SW480 (cell line): ENCODE measurements at places on chromosomes 6 and 20.

DNA sequence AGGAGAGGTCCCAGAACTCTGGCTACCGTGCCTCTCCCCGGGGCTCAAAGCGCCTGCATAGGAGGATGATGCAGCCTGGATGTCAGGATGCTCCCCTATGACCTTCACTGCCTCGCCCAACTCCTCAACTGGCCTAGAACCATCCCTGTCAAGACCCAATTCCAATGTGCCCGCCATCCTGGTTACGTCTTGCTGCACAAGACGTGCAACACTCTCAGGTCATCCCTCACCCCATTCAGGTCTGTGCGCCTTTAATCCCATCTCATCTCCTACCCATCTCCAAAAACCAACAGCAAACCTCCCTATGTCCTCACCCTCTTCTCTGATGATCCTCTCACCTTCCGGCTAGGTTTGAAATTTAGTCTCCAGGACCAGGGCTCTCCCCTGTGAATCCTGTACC, 3.5 kb downstream of the SFT2D1 start:
- no peak for DNase-seq

- no peak for DNase-seq
Measured at GRCh38 chr6:72212686-72213085, 326.3 kb downstream of the RIMS1 start.

DNA sequence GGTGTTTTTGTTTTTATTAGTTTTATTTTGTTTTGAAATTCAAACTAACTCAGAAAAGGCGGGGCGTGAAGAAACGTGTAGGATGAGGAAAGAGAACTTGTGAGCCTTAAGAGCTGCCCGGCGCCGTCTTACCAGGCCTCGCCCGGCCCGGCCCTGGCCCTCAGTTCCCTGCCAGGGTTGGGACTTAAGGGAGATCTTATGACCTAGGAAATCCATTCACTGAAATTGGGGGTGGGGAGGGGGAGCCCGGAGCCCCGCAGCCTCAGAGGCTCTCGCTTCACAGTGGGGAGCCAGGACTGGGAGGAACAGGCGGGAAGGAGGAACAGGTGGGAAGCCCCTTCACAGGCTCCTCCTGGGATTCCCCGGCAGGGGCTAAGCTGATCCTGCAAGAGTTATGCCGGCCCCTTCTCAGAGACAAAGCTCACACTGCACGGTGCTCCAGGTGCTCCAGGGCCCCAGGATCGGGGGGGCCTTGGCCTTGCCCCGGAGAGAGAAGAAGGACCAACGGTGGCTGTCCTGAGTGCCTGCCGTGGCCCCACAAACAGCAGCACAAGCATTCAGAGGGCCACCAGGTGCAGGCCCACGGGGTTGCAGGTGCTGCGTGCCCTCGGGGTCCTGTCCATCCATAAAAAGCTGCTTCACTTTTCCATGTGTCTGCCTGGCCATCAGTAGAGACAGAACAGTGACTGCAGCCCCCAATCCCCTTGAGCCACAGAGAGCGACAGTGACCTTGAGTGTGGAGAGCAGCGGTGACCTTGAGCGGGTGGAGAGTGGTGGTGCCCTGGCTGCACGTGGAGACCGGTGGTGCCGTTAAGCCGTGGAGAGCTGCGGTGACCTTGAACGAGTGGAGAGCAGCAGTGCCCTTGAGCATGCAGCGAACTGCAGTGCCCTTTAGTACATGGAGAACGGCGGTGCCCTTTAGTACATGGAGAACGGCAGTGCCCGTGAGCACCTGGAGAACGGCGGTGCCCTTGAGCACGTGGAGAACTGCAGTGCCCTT, 152.7 kb downstream of the DLL1 start:
- DNase-seq, result no peak

GRCh38 chr6:26026833-26027490, 60.3 kb upstream of the HFE start:
- DNase-seq, result peak; percentile 90

DNA sequence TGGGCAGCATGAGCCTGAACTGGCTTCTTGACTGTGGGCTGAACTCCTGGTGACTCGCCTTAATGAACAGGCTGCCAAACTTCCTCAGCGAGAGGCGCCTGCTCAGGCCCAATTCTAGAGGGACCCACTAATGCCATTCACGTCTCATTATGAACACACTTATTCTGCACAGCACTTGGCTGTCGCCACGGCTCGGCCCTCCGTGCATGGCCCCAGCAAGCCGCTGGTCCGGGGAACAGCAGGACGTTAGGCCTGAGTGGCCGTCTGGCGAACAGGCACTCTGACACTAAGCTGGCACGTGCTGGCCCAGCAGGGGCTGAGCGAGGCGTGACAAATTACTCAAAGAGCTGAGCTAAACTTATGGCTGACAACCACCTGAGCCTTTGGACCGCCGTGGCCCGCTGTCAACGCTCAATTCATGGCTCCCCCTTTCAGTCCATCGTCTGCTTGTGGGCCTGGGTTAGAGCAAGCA, 45.9 kb downstream of the INSM1 start:
- no peak for DNase-seq

DNA sequence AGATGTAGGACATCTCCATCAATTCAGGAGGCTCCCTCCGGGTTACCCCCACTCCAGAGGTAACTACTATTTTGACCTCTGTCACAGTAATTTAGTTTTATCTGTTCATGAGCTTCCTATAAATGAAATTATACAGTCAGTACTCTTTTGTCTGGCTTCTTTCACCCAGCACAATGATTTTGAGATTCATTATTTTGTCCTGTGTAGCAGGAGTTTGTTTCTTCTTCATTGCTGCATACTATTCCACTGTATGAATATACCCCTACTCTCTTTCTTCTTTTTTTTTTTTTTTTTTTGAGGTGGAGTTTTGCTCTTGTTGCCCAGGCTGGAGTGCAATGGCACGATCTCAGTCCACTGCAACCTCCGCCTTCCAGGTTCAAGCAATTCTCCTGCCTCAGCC, 11.8 kb upstream of the AP5S1 start:
- DNase-seq, result no peak

DNA sequence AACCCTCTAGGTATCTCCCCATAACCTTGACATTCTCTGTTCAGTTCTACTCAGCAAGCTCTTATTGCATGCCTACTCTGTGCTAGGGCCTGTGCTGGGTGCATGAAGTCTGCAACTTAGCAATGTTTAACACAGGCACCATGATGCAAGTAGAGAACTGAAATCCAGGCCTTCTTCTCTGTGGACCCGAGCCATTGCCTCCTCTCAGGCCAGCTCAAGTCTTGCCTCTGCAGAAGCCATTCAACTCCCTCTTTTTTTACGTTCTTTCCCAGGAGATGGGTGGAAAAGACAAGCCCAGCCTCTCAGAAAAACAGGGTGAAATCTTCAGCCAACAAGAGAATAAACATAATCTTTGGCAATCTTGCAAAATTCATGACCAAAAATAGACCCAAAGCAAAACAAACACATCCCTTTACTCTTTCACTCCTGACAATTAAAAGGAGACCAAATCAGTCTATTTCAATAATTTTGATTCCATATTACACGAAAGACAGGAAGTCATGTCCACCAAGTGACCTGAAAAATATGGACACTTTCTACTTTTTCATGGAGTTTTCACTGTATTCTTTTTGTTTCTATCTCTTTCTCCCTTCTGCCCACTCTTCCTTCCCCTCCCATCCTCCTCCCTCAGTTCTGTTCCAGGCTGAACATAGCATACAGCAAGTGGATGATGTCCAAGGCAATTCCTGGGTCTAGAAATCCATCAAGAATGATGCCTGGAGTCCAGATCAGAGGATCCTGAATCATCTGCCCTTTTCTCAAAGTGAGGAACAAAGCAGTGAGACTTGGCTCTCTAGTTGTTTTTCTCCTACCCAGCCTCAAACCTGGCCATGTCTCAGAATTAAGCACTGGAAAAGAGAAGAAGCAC, 45.4 kb upstream of the MOCS1 start:
- DNase-seq, result no peak

DNA sequence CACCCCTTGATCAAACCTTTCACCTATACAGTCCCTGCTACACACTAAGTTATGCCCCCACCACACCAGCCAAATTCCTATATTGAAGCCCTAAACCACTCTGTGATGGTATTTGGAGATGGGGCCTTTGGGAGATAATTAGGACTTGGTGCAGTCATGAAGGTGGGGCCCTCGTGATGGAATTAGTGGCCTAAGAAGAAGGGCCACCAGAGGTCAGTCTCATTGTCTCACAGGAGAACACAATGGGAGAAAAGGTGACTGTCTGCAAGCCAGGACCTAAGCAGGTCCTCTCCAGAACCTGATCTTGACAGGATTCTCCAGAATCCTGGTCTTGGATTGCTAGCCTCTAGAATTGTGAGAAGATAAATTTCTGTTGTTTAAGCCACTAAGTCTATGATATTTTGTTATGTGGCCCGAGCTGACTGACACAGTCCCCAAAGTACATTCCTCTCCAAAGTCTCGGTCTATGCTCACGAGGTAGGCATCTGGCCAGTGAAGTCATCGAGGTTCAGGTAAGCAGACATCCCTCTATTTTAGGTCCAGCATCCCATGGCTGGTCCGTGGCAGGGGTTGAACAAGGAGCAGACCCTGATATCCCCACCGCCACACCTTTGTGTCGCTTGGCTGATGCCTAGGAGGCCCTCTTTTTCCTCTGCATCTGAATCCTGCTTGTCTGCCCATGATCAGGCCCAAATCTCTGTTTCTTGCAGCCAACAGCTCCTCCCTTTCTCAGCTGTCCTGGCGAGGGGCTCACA, 138.9 kb downstream of the NFATC2 start:
- no peak for DNase-seq

- peak; percentile 23 for DNase-seq
Measured at GRCh38 chr6:41257369-41258195, 28.9 kb downstream of the TREM1 start.

GRCh38 chr20:41178904-41179432, 41.6 kb downstream of the PLCG1 start:
- DNase-seq, result no peak

DNA sequence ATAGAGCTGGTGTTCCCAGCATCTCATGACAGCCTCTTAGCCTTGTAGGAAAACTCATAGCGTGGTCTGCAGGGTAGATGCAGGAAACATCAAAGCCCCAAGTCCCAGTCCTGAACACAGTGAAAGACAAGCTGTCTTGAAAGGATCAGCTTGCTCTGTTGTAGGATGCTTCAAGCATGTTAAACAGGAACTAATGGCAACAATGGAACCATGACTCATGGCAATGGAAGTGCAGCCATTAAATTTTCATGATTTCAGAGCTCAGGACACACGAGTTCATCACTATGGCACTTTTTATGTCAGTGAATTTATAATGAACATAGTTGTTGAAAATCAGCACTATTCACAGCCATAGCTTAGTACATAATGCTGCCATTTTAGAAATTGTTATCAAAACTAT, 367.7 kb downstream of the KIF16B start:
- DNase-seq, result no peak

DNA sequence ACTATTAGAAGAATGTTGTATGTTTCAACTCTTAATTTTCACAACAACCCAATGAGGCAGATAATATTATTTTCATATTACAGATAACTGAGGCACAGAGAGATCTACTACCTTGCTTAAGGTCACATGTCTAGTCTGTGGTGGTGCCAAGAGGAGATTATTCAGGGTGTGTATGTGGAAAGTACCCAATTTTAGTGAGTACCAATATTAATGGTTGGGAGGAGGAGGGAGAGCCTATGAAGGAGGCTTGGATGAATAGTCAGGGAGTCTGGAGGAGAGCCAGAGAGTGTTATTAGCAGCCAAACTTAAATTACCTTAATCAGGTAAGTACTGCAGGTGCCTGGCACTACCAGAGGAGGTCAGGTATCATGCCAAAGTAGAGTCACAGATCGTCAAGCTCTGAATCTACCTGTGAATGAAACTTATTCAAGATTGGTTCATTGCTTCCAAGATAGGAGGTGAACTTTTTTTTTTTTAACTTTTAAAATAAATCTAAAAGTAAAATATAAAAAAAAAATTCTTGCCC, 10.9 kb upstream of the CALHM6 start:
- DNase-seq, result no peak

GRCh38 chr6:135884136-135884535, 32.6 kb downstream of the PDE7B start:
- no peak for DNase-seq
